Hair follicular keratinocyte (primary cell): ENCODE measurements at places on chromosomes 11 and 22. TPM values are rescaled to one million over a fixed set of nuclear protein-coding genes. Genes with fewer than 3 reads are reported as not detected.

Gene LUZP2
- not detected in 2 replicates for total RNA-seq

Gene NRIP3
- 1.7 and 1.8 TPM in 2 replicates for total RNA-seq

Gene MAP6
- total RNA-seq = 0.38 and 1.4 TPM in 2 replicates

Gene PDE2A
- 1.5 and 3.9 TPM in 2 replicates for total RNA-seq

Gene ADAMTS8
- total RNA-seq = not detected in 2 replicates

Gene HEPN1
- not detected in 2 replicates for total RNA-seq

Gene ZNF70
- total RNA-seq = 0.99 and 2.3 TPM in 2 replicates

Gene TPBGL
- total RNA-seq = not detected in 2 replicates

Gene CCDC89
- 0.70 and 0.76 TPM in 2 replicates for total RNA-seq

Gene ACRV1
- 0.11 TPM in 1 of 2 replicates, not detected in the other for total RNA-seq

Gene OR10G6
- not detected in 2 replicates for total RNA-seq

Gene PRDM11
- total RNA-seq = 3.5 and 8.6 TPM in 2 replicates

Gene OSM
- total RNA-seq = not detected in 2 replicates

Gene LRRC4C
- 0.23 TPM in 1 of 2 replicates, not detected in the other for total RNA-seq

Gene OR5M3
- not detected in 2 replicates for total RNA-seq

Gene SLC17A6
- total RNA-seq = not detected in 2 replicates

Gene PIH1D2
- 0.39 and 1.3 TPM in 2 replicates for total RNA-seq

Gene APOA4
- total RNA-seq = not detected in 2 replicates

Gene PKP3
- total RNA-seq = 292 and 373 TPM in 2 replicates

Gene NCR3LG1
- 4.6 and 5.5 TPM in 2 replicates for total RNA-seq

Gene FREY1
- 0.38 TPM in 1 of 2 replicates, not detected in the other for total RNA-seq

Gene INPP5J
- 0.08 and 0.34 TPM in 2 replicates for total RNA-seq

Gene TST
- 39.5 and 42.4 TPM in 2 replicates for total RNA-seq

Gene PYGM
- 0.08 TPM in 1 of 2 replicates, not detected in the other for total RNA-seq

Gene MMP12
- total RNA-seq = not detected in 2 replicates

Gene SOX10
- not detected in 2 replicates for total RNA-seq

Gene OR52N4
- not detected in 2 replicates for total RNA-seq
